Dorsolateral prefrontal cortex (tissue), 122 donors: ENCODE measurements at places on chromosomes 6 and 20.

DNA sequence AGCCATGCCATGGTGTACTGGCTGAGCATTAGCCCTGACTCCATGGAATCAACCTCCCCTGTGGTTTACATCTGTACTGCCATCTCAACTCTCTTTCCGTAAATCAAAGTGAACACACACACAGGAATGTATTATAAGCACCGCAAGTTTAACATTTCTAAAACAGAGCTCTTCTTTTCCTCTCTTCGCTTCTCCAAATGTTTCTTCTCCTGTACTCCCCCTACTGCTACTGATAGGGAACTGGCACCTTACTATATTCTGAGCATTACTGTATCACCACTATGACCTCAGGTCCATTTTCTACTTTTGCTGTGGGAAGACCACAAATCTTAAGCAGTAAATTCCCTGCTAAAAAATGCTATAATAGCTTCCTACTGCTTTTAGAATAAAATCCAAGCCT is 101.2 kb downstream of the NUS1 start:
- DNase-seq: no peak

DNA sequence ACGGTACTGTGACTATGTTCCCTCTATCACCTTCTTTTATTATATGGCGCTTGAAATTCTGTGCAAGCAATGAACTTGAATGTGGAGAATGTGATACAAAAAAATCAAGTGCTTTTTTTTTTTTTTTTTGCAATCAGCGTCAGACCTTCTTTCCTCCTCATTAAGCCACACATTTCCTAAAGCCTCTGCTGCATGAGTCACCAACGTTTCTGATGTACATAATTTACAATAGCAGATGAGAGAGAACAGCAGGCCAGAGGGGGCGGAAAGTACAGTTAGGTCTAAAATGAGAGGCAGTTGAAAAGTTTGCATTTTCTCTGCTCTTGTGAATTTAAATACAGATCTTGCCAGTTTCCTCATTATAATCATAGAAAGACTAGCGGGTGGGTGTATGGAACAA is 114.6 kb upstream of the RIPOR2 start:
- DNase-seq: peak; percentile 54

DNA sequence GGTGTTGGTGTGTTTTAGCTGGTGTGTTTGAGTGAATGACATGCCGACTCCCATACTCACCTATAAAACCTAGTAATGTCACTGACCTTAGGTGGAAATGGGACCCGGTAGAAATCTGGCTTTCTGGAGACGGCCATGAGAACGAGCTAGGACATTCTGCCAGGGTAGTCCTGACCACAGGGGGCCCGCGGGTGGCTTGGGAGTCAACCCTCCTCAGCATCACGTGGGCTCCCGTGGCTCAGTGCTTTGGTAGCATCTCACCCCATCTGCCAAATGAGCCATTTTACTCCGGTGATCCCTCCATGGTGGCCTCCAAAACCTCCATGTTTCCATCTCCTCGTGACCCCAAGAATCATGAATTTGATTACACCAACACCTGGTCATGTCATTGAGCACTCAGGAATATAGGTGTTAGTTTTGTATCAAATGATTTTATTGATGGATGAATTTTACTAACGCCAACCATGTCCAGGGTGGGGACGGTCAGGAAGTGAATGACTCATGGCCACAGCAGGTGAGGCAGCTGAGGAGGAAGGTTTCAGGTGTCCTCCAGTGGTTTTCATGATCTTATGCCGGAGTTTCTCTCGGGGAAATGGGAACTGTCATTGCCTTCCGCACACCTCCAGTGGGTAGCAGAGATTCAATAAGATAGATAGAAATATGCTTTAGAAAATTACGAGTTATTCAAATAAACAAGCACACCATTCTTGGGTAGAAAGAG is 195.0 kb downstream of the SYNDIG1 start:
- DNase-seq: peak; percentile 17

- no peak for DNase-seq
These were observed 129.5 kb upstream of the CEP162 start for GRCh38 chr6:84356907-84357306.

- no peak for DNase-seq
These were observed 752.6 kb downstream of the MAFB start for GRCh38 chr20:39936401-39936800.

DNA sequence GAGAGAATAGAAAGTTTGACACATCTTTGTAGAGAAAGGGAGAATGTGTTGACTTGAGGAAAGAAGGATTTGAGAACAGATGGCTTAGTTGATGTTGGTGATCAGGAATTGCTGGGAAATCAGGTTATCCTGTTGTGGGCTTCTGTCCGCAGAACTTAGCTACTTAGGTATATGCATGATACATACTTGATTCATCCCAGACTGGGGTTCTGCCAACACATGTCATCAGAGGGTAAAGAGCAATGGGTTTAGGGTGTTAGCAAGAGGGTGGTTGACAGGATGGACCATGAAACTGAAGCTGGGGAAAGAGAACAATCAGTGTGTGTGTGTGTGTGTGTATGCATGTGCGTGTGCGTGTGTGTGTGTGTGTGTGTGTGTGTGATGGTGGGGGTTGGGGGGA is 50.6 kb upstream of the NELFCD start:
- no peak for DNase-seq

DNA sequence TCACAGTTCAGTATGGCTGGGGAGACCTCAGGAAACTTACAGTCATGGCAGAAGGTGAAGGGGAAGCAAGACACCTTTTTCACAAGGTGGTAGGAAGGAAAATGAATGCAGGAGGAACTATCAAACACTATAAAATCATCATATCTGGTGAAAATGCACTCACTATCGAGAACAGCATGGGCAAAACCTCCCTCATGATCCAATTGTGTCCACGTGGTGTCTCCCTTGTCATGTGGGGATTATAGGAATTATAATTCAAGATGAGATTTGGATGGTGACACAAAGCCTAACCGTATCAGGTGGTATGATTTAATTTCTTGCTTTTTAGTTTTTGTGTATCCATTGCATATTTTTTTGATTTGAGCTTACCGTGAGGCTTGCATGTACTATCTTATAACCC is 133.2 kb upstream of the SYNCRIP start:
- no peak for DNase-seq

DNA sequence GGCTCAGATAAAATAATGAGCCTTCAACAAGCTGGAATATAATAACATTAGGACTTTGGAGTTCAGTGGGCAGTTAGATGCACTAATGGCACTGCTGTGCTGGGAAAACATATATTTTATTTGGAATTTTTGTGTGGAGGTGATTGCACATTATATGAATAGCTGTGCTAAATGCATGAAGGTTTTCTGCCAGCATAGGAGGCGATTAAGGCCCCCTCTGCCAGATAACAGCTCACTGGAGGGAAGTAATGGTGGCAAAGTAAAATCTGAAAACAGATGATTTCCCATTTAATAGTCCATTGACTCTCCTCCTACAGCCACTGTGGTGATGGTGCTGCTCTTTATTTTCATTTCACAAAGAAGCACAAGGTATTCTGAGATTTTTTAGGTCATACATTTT is 326.0 kb downstream of the GRIK2 start:
- no peak for DNase-seq

GRCh38 chr20:11740975-11741374 is 176.7 kb upstream of the BTBD3 start:
- DNase-seq: no peak

DNA sequence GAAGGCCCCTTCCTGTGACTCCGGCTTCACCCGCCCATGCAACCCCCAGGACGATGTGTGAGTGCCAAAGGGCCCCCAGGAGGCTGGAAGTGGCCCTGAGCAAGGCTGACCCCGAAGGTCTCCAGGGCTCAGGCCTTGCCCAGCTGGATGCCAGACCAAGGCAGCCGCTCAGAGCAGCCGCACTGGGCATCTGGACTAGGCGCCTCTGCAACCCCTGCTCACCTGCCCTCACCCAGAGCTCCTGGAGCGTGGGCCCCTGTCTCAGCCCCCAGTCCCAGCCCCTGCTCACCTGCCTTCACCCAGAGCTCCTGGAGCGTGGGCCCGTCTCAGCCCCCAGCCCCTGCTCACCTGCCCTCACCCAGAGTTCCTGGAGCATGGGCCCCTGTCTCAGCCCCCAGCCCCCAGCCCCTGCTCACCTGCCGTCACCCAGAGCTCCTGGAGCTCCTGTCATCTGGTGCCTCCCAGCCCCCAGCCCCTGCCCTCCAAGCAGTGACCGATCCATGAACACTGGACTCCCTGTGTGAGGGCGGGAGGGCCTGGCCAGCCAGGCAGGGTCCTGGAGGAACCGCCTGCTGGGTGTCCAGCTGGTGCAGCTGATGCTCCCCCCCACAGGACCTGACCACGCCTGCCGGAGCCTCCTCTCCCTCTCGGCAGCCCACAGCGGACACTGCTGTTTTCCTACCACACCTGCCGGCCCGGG is 1.1 kb downstream of the SRMS start:
- DNase-seq: no peak

GRCh38 chr6:97654674-97655073 is 371.7 kb upstream of the MMS22L start:
- DNase-seq: no peak

DNA sequence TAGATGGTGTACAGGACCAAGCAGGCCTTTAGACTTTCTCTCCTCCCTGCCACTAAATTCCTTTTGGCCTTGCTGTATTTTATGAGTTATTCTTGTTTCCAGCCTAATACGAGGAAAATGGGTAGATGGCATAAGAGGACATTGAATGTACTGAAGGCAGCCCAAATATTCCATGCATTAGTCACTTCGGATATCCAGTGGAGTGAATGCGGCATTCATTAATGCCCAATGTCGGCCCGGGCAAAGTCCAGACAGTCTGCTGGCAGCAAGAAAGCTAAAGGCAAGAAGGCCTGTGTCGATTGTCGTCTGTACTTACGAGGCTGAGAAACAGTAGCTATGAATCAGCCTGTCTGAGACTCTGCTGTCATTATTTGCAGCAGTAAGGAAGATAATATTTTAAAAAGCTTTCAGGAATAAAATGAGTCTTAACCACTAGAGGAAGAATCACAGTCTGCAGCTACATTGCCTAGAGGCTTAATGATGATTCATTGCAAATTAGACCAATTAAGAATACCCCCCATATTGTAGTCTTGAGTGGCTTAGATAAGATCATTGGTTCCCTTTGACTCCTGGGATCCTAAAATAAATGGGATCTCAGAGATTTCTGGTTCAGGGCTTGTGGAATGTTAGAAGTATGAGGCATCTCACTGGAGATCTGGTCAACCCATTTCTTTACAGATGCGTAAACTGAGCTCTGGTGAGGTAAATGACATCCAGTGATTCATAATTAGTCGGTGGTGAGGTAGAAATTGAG is 534.1 kb upstream of the JAG1 start:
- no peak for DNase-seq

GRCh38 chr20:16974855-16975162 is 226.7 kb downstream of the OTOR start:
- DNase-seq: no peak

DNA sequence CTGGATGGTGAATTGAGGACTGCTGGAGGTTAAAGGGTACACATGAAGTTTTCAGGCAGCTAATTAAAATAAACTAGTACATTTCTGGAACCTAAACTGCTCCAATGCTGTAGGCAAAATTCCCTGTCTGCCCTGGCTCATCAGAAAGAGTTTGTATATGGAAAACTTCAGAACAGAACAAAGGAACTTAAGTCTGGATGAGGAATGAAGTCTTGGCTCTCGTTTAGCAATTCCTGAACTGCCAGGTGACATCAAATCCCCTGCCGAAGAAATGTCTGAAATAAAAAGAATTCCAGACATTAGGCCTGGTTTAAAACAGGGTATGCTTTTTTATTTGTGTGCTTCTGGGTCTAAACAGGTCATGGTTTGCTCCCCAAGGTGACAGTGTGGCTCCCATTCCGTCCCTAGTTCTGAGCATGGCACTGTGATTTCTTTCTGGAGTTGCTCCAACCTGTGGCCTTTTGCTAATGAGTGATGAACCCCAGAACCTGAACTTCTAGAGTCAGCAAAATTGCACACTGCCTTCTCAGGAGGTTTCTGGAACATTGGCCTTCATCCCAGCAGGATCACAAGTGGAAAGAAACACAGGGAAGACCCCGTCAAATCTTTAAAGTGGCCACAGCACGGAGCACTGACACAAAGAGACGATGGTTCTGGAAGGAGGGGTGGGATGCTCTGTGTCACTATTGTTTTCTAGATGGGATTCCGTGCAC is 129.4 kb upstream of the NAA20 start:
- DNase-seq: no peak

GRCh38 chr6:43570876-43571441 is 4.9 kb downstream of the XPO5 start:
- DNase-seq: no peak

GRCh38 chr20:45254383-45255262 is at the start of gene SLPI:
SLPI (minus strand) TSS chr20:45254564; CDS start chr20:45254543, 21 bp downstream.
- no peak for DNase-seq

DNA sequence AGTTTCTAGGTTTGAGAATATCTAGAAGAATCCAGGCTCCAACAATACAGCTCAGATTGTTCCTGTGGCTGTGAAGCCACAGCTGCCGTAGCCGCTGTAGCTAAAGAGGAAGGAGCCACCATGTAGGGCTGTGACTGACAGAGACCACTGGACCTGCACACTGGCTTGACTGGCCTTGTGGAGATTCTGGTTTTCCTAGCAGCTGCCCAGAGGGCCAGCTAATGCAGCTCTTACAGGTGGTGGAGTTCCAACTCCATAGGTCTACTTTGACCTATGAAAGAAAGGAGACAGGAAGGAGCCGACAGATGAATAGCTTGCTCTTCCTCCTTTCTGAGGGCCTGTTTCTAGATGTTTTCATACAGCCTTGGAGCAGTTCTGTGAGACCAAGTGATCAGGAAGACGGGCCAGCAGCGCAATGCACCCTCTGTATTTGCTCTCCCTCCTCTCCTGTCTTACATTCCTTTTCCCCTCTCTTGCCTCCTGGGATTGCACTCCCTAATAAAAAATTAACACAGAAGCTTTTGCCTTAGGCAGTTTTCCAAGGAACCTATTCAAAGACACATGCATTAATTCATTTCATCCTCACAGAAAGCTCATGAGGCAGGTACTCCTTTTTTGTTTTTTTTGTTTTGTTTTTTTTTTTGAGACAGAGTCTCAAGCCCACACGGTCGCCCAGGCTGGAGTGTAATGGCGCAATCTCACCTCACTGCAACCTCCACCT is 51.8 kb upstream of the MYB start:
- no peak for DNase-seq

GRCh38 chr6:135517527-135517926 is 20.0 kb upstream of the AHI1 start:
- DNase-seq: no peak

- DNase-seq: peak; percentile 68
These were observed 39.0 kb downstream of the ADGRF4 start for GRCh38 chr6:47737406-47737805.
